Memory B cell (primary cell): ENCODE measurements at places on chromosomes 5 and 9.

DNA sequence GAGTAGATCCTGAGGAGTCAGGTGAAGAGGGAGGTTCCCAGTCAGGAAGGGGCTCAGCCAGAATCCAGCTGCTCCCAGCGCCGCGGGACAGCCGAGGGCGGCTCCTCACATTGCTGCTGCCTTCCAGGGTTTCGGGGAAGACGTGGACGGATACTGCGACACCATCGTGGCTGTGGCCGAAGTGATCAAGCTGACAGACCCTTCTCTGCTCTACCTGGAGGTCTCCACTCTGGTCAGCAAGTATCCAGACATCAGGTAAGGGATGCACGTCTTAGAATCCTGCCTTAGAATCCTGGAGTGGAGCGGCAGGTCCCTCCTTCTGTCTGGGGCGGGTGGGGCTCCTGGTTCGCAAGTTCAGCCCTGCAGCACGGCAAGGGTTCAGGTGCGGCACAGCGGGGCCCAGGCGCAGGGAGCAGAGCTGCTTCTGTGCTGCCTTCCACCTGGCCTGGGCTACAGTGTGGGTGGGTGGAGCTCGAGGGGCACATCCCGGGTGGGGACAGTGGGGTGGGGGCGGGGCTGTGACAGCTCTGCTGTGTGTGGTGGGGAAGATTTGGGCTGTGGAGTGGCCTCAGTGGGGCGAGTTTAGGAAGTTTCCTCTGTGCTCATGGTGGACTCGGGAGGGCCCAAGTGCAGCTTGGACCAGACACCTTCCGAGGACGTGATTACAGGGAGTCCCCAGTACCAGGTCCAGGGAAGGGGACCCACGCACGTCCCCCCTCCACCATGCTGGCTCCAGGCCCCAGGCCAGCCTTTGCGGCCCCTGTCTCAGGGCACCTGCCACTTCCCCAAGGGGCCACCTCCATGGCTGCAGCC, 22.8 kb downstream of the EXOC3 start:
- DNase-seq, result no peak

- no peak for DNase-seq
These were observed 124.8 kb downstream of the RANBP17 start for GRCh38 chr5:170986598-170986997.

DNA sequence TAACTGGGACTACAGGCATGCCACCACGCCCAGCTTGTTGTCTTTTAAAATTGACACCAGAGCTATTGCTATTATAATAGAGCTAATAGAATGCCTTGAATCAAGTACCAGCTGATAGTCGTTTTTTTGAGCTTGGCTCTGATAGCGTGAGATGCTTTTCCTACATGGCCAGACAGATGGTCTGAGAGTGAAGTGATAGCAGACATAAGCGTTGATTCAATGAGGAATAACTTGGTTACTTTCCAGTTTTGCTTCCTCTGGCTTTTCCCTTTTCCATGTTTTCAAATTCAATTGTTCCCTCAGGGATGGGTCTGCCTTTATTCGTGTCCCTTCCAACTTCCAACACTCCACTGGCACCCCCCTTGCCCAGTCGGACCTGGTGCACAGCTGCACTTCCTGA, 15.4 kb downstream of the AGXT2 start:
- DNase-seq, result no peak

- DNase-seq, result no peak
These were observed 543.7 kb upstream of the SGCD start for GRCh38 chr5:155783246-155783645.

- DNase-seq, result no peak
These were observed 1104.8 kb upstream of the COX7C start for GRCh38 chr5:85512896-85513295.
